ENCODE measurements at places on chromosomes 6 and 20.

DNA sequence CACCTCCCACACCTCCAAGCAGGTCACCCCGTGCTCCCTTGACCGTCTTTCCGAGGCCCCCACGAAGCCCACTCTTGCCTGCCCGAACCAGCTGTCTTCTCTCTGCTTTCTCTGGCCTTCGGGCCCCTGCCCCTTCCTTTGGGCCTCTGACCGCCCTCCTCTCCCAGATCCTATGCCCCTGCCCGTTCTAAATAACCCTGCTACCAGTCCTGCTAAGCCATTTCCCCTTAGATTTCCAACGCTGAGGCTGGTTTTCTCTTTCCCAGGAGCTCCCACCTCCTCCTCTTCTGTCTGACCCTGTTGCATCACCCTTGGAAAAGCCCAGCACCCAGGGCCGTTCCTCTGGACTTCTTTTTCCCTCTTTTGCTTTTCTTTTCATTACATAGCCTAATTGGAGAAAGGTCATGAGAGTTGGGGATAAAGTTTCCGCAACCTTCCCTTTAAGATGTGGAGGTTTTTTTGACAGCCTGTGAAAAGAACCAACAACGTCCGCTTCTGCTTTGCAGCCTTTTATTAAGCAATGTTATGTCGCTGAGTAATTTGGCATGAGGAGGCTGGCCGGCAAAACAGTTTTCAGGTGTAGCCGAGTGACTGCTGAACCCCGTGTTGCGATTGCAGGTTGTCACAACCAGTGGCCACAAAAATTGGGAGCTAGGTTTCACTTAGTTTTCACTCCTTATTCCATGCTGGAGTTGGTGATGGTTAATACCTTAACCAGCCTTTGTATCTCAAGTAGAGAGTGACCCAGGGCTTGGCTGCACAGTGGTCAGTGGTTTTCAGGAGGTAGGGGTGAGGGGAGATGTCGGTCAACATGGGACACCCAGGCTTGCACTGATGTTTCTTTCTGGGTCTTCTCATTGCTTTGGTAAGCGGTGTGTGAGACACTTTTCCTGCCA, 970 bp downstream of the BLTP3A start:
- DNase-seq: peak; percentile 16

DNA sequence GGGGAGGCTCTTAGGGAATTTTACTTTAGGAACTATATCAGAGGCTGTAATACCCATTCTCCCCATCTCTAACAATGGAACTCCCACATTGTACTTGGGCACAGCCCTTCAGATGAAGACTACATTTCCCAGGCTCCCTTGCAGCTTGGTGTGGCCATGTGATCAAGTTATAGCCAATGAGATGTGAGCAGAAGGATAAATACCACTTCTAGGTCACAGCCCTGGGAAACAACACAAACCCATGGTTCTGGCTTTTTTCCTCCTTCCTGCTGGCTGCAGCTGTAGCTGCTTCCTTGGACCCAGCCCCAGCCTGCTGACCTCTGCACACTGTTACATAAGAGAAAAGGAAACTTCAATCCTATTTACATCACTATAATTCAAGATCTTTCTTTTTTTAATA, 445.9 kb upstream of the JARID2 start:
- peak; percentile 53 for DNase-seq

- no peak for DNase-seq
These were observed 367.1 kb downstream of the PREX1 start for GRCh38 chr20:48460681-48461080.

GRCh38 chr6:131949909-131950766, 1.0 kb downstream of the CCN2 start:
- DNase-seq: no peak

GRCh38 chr6:27078734-27079357, 168.7 kb upstream of the PRSS16 start:
- DNase-seq: peak; percentile 57

- no peak for DNase-seq
These were observed 19.7 kb downstream of the ACSS2 start for GRCh38 chr20:34896086-34896621.

DNA sequence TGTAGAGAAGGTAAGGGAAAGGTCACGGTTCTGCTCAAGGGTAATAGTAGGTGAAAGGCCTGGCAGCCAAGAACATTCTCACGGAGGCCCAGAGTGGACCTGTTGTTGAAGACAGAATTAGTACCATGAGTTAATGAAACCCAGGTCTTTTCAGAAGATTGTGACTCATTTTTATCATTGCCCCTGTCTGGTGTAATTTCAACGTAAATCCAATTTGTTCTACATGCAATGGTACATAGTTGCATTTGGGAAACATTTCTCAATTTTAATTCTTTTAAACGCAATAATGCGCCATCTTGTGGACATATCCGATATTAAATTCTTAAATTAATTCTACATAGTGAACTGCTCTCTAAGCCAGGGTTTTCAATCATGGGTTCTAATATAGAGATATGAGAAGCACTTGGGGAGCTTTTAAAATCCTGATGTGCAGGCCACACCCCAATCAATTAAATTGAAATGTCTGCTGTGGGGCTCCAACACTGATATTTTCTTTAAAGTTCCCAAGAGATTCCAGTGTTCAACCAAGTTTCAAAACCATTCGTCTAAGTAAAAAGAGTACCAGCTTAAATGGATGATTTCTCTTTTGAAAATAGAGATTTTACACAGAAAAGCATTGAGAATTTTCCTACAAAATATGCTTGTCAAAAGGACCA, 257.4 kb downstream of the PLCB1 start:
- no peak for DNase-seq

GRCh38 chr6:42907336-42907735, 8.5 kb upstream of the PTCRA start:
- DNase-seq: no peak

DNA sequence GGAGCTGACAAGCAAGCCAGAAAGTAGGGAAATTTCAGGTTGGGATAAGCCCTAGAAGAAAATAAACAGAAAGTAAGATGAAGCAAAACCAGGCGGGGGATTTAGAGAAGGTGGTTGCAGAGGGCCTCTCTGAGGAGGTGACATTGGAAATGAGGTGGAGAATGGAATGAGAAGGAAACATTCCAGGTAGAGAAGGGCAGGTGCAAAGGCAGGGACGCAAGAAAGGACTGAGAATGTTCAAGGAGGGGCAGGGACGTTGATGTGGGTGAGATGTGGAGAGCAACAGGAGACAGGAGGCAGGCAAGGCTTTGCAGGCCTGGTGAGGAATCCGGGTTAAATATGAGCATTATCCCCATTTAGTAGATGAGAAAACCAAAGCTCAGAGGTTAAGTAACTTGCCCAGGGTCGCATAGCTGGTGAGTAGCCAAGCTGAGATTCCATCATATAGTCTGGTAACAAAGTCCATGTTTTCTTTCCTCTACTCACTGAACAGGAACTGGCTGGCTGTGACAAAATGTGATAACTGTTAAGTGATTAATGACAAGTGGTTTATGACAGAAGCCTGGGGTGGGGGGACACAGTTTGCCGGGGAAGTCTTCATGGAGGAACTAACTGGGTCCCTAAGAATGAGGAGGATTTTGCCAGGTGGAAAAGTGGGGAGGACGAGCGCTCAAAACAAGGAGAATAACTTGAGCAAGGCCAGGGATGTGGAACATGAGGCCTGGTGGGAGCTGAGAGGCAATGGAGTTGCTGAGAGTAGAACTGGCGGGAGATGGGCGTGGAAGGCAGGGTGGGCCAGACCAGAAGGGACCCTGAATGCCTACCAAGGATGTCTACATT, 32.6 kb downstream of the MRPL14 start:
- no peak for DNase-seq

DNA sequence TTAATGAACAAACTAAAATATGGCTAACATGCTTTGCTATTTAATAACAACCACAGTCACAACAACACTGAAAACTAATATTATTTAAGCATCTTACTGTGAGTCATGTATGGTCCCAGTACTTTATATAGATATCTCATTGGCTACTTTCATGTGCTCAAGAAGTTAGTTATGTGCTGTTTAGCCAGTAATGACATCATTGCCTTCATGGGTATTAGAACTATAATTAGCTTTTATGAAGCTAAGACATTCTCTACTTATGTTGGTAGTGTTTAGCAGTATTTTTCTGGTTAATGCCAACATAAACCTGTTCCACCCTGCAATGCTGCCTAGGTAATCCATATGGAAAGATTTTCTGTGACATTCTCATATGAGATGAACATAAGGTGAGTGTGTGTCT, 56.1 kb downstream of the ADGRG6 start:
- no peak for DNase-seq

- no peak for DNase-seq
These were observed 58.0 kb upstream of the OLIG3 start for GRCh38 chr6:137552146-137552545.

- no peak for DNase-seq
These were observed 21.6 kb upstream of the FBXO9 start for GRCh38 chr6:53043581-53043980.

GRCh38 chr6:159899994-159900745, 9.4 kb downstream of the MAS1 start:
- DNase-seq: no peak

- DNase-seq: no peak
These were observed 41.1 kb upstream of the CAP2 start for GRCh38 chr6:17352302-17352701.

GRCh38 chr20:52937591-52938100, 34.5 kb upstream of the TSHZ2 start:
- DNase-seq: no peak

DNA sequence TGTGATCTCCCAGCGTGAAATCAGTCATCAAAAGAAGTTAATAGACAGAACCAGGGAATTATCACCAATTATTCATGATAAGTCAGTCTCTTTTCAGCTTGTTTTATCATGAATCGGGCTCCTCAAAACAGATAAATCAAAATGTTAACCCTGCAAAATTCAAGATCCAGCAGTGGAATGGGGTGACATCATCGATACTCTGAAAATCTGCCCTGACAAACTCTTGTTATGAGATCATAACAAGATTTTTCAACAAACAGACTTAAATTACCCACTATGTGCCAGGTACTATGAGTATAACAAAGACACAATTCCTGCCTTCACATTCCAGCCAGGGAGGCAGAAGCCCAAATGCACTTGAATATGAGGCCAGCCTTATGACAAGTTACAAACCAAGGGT, 64.4 kb downstream of the PTPRK start:
- no peak for DNase-seq

- peak; percentile 42 for DNase-seq
These were observed 9.6 kb upstream of the SF3B5 start for GRCh38 chr6:144104898-144105487.

GRCh38 chr6:119768201-119768600, 418.6 kb upstream of the MAN1A1 start:
- no peak for DNase-seq

- no peak for DNase-seq
These were observed 12.7 kb downstream of the DPPA5 start for GRCh38 chr6:73341335-73341734.

DNA sequence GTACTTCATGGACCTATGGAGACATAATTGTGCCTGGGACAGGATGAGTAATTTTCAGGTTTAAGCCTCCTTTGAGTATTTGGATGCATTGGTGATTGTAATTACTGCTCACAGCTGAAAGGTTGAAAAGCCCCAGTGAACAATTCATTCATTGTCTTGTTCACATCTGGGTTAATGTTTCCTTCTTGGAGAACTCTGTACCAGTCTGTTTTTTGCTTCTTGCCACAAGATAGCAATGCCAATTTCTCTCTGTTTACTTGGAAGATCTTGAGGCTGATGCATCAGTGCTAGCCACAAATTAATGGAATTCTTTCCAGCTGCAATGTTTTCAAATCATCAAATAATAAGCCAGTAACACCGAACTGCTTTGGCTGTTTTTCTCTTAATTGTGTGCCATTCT, 207.8 kb downstream of the BMP2 start:
- DNase-seq: no peak

DNA sequence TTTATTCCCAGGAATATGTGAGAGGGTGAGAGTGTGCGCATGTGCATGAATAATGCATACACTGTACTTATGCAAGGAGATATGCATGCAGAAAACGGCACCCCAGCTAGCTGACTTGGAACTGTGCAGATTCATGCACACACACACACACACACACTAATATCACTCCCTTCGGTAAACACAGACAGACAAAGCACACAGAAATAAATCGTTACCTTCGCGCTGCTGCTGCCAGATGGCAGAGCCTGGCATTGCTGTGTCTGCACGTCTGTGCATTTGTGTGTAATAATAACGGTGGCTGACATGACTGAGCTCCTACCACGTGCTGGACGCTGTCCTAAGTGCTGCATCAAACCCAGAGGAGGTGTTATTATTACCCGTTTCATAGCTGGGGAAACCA, 36.8 kb downstream of the PREX1 start:
- DNase-seq: no peak

GRCh38 chr6:42389736-42390135, 62.0 kb downstream of the TRERF1 start:
- no peak for DNase-seq

- DNase-seq: no peak
These were observed 72.7 kb downstream of the SRC start for GRCh38 chr20:37418591-37419109.

DNA sequence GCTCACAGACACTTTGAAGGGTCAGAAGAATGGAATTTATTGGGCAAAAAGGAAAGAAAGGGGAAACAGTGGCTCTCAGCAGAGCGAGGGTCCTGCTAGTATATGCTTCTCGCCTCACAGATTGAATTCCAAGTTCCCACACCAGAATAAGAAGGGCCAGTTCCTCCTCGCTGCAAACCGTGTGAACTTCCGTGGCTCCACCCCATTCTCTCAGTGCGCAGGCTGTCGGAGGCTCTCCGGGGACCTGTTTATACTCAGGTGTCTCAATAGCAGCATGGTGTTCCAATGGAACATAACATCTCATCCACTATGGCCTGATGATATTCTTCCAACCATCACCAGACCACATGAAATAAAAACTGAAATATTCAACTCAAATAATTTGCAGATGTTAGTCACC, 4.6 kb downstream of the SAMD3 start:
- DNase-seq: peak; percentile 25

- DNase-seq: no peak
These were observed 80.7 kb downstream of the HIVEP1 start for GRCh38 chr6:12092762-12093161.

DNA sequence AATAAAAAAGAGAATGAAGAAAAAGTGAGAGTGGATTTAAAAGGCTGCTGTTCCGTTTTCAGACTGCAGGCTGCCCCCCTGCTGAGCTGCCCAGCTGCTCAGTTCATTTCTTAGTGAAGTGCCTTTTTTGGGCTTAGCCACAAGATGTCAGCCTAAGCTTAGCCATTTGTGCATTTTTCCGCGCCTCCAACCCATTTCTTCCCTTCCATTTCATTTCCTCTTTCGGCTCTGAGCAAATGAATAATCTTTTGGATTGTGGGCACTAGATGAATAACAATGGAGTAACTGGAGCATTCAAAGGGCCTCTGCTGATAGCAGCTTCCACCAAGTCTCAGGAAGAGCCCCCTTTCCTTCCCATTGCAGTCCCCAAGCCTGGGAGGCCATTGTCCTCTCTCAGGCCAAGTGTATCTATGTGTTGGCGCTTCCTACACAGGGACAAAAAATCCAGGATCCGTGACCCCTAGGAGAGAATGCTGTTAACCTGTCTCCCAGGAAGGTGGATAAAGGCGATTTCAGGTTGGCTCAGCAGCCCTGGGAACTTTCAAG, 83.5 kb upstream of the SPTLC3 start:
- peak; percentile 29 for DNase-seq

DNA sequence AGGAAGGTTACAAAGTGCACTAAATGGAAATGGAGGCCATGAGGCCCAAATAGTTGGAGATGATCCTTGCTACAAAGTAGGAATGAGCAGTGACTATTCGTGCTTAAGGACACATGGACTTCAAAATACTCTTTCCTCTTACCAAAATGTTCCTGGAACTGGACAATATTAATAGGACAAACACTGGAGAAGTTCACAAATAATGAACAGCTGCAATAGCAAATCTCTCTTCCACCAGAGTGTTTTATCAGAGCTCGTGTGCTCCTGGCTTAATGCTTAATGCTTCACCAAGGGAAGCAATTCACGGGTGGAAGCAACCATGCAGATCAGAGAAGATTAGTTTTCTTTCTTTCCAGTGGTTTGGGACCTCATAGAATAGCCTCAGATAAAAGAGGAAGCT, 435.4 kb downstream of the BCKDHB start:
- no peak for DNase-seq

Measured in CD4-positive, alpha-beta T cell treated with Interferon alpha-2 for 1 hour (primary cell).